WERI-Rb-1 (cell line): ENCODE measurements at places on chromosomes 5 and 9.

- DNase-seq = no peak
Observed at GRCh38 chr5:69502767-69503488, 10.3 kb downstream of the OCLN start.

- DNase-seq = peak; percentile 24
Observed at GRCh38 chr9:116646661-116647514, 40.2 kb upstream of the TRIM32 start.

- DNase-seq = no peak
Observed at GRCh38 chr5:104189909-104190308, 627.3 kb upstream of the NUDT12 start.

GRCh38 chr9:88660611-88661010, 125.6 kb downstream of the NXNL2 start:
- DNase-seq = peak; percentile 47

DNA sequence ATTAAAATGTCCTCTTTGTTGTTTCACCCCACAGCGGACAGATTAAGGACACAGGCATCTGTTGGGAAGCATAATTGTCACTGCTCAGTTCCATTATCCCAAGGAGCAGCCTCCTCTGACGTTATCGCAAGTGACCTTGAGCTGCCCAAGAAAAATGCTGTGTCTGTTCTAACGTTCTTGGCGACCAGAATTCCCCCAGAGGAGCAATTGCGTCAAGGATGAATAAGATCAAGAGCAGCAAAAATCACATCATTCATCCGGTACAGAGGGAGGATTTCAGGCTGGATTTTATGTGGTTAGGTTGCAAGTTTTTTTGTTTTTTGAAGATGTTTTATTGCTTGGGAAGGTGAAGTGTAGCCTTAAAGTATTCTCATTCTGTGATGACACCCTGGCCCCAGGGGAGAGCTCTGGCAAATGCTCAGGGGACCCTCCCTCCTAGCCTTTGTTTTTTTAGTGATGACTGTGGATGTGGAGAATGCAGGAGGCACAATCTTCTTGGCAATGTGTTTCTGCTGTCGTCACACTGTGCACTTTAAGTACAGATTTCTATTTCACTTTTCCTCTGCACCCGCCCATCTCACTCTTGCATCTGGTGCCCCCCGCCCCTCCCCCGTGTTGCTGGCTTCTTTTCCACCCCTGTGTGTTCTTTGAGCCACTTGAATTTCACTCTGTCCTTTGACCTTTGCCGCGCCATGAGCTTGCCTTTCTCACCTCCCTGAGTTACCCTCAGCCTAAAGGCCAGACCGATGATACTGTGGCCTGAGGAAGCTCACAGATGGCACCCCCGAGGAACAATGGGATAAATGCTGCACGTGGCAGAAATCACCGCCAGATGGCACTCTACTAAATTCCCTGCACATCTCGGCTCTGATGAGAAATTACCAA, 308.5 kb downstream of the RAB3C start:
- DNase-seq = peak; percentile 80

GRCh38 chr5:89065919-89066318, 182.9 kb upstream of the MEF2C start:
- DNase-seq = no peak

GRCh38 chr9:76166526-76166925, 227.7 kb downstream of the RFK start:
- peak; percentile 17 for DNase-seq
